Transverse colon (tissue), 4 donors: ENCODE measurements at places on chromosomes 2 and 18. TPM values are rescaled to one million over a fixed set of nuclear protein-coding genes. Genes with fewer than 3 reads are reported as not detected.

DNA sequence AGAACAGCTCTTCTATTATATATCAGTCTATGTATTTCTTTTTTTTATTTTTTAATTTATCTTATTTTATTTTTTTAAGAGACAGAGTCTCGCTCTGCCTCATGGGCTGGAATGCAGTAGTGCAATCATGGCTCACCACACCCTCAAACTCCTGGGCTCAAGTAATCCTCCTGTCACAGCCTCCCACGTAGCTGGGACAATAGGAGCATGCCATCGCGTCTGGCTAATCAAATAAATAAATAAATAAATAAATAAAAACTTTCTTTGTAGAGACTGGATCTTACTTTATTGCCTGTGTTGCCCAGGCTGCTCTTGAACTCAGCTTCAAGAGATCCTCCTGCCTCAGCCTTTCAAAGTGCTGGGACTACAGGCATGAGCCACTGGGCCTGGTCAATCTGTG, 117.0 kb downstream of the RBMS1 start:
- DNase-seq, result no peak

DNA sequence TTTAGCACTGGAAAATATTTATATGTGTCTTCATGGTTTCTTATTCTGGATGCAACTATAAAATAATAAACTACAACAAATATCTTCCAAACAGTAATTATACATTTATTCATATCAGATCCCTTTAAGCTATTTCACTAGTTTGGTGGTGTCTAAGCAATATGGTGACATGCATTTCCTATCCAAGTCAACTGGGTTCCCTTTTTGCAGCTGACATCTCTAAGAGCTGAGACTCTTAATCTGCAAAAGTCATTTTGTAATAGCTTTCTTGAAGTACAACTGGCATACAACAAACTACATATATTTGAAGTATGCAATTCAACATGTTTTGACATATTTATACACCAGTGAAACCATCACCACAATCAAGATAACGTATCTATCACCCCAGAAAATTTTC, 59.9 kb upstream of the SLC1A4 start:
- no peak for DNase-seq

GRCh38 chr2:62036761-62037250, 131.3 kb downstream of the COMMD1 start:
- DNase-seq, result no peak

DNA sequence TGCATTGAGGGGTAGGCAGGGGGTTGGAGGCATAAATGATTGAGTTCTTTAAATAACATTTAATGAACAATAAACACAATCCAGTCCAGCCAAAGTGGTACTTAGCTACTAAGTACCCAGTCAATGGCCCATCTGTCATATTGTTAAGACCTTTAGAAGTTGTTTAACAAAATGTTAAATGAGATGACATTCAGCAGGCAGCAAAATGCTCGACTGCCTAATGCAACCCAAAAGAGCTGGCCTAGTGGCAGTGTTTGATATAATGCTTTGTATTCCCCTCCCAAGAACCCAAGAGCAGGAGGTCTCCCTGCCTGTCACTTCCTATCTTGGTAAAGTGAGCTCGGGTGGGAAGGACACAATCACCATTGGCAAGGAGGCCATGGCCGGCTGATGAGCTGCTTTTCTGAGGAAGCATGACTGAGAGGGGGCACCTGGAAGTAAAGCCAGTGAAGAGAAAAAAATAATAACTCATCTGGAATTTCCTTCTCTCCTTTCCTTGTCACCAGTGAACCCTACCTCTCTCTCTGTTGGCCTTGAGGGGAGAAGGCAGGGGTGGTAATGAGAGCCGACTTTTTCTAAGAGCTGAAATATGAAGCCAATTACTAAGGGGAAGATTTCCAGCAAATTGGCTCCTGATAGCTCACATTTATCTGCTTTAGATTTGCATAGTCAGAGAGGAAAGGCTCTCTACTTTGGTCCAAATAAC, 140.6 kb downstream of the C1D start:
- DNase-seq, result no peak

- no peak for DNase-seq
Observed at GRCh38 chr2:114201781-114202180, 240.7 kb upstream of the DPP10 start.

- DNase-seq, result no peak
Observed at GRCh38 chr2:60628026-60628425, 74.6 kb upstream of the BCL11A start.

DNA sequence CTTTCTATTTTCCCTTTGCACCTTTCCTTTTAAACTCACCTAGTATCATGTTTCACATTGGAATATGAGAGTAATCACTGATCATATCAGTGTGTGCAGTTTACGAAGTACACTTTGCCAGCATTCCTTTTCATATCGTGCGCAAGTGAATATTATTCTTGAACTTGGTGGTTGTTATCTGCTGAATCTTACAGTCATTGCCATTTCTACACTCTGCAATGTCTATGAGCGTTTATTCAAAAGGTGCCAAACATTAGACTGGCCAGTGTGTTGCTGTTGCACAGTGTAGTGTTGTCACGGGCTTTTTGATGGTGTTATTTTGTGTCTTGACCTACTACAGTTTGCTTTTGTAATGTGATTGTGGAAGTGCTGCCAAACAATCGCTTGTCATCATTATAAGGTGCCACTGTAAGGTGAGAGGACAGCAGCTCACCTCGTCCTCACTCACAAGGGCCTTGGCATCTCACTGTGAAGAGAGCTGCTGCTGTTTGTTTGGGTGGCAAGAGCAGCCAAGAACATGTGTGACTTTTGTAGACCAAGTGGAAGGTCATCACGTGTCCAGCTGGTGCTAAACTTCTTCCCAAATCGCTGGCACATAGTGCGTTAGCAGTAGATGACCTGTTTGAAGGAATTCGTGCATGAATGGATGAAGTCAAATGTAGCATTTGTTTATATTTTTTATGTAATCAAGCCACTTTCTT, 113.3 kb downstream of the MYO1B start:
- no peak for DNase-seq

DNA sequence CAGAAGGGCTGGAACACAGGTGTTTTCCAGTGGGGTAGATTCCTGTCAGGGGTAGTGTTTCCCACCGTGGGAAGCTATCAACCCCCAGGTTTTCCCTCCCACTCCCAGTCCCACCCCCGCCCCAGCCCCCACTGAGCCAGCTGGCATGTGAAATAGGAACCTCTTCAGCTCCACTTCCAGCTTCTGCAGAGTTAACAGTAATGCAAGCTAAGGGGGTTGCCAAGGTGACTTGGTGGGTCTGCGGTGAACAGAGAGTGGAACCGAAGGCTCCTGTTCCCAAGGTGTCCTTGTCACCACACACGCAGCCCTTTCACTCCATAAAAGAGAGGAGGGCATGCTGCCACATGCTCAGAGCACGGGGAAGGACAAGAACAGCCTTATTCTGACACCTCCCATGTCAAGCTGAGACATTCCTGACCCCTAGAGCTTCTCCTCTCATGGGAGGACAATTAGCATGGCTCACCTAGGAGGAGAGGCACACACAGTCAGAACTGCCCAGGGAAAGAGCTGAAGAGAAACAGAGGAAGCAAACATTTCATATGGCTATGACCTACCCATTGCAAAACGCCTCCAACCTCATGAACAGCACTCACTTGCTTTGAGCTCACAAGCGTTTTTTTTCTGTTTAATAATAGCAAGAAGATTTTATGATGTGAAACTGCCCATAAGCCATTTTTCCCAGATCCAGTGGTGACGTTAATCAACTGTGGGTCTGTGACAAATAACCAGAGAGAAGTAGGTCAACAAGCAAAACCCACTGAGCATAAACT, 39.8 kb upstream of the TBC1D8 start:
- no peak for DNase-seq

DNA sequence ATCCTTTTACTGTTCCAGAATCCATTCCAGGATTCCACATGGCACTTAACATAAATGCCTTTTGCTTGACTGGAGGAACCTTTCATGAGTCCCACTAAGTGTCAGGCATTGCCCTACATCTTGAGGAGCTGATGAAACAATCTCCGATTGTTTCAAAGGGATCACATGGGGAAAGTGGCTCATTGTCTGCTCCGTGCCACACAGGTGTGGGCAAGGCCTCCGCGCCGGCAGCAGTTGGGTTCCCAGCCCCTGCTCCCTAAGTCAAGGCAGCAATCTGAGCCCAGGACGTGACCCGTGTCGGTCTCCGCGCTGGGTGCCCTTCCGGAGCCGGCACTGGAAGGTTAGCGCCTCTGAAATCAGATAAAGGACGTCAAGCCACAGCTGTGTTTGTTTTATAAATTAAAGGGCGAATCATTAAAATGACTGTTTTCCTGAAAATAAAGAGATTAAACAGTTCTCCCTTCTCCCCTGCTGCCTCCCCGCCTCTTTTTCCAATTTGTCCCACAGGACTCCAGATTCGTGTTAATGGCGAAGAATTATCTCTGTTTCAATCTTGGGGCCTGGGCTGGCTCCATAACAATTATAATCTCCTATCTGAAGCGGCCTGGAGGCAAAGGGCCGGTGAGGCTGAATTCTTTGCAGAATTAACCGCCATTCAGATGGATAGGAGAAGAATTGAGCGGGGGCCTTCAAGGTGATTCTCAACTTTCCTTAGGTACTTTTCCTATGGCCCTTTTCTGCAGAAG, 84.3 kb upstream of the FZD7 start:
- DNase-seq, result no peak

DNA sequence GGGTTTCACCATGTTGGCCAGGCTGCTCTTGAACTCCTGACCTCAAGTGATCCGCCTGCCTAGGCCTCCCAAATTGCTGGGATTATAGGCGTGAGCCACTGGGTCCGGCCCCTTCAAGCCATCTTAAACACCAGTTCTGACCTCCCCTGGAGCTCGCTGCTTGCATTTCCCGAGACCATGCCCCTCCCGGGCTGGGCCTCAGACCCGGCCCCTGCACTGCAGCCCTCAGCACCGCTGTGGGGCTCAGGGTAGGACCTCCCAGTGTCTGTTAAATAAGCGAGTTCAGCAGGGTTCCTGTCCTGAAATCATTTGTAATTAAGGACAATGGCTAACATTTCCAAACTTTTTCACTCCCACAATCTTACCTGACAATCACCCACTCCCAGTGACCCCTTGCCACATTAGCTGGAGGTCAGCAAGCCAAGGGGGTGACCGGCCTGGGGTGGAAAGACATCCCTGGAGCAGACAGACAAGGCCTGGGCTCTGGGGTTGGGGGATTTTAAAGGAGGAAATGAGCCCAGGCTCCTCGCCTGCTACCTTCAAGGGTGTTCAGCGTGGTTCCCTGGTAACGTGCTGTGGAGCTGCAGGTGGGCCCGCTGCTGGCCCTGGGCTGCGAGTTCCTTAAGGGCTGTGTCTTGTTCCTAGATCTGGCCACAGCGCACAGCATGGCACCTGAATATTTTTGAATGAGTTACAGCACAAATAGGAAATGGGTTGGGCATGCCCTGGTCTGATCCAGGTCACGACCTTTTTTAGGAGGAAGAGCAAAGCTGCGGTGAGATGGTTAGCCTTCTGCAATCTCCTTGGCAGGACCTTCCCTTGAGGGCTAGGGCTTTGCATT, 15.1 kb downstream of the CYS1 start:
- DNase-seq, result no peak

GRCh38 chr2:174026122-174026845, 61.1 kb upstream of the SP3 start:
- DNase-seq, result no peak

DNA sequence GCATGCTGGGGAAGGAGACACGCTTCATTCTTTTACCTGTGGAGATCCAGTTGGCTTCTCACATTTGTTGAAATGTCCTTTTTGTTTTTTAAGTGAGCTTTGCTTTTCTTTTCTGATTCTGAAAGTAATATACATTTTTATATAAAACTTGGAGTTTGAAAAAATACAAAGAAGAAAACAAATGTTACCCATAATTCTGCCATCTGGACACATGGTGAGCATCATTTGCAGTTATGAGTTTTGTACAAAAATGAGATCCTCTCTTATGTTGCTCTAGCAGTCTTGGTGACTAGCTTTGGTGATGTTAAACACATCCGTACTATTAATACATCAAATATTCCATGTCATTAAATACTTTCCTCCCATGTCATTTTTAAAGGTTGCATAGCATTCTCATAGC, 101.1 kb upstream of the OTOS start:
- DNase-seq, result no peak

GRCh38 chr2:107306881-107307280, 420.9 kb upstream of the ST6GAL2 start:
- no peak for DNase-seq

- no peak for DNase-seq
Observed at GRCh38 chr2:170322140-170322766, 144.3 kb downstream of the MYO3B start.

The LPIN2 gene
- total RNA-seq, result 11.1 TPM

The NEURL3 gene
- total RNA-seq, result 7.9 TPM

The DOK6 gene
- 0.27 TPM for total RNA-seq

The GYPC gene
- total RNA-seq, result 28.1 TPM

The FLACC1 gene
- total RNA-seq, result 5.2 TPM

The ALK gene
- not detected for total RNA-seq
